ENCODE measurements at places on chromosomes 12 and 14.
A peak's percentile ranks its signal among the peaks of the same experiment; 100 is the strongest.

GRCh38 chr14:105090493-105091053, 25.3 kb upstream of the GPR132 start:
- DNase-seq = peak; percentile 90

- DNase-seq = no peak
These were observed 41.7 kb upstream of the PRIMA1 start for GRCh38 chr14:93829839-93830481.

GRCh38 chr14:52063052-52063462, 5.8 kb downstream of the NID2 start:
- no peak for DNase-seq

GRCh38 chr12:13194401-13195110, 2.0 kb upstream of the EMP1 start:
- DNase-seq = peak; percentile 79

- DNase-seq = peak; percentile 51
These were observed 13.5 kb downstream of the CPSF2 start for GRCh38 chr14:92135269-92135668.

DNA sequence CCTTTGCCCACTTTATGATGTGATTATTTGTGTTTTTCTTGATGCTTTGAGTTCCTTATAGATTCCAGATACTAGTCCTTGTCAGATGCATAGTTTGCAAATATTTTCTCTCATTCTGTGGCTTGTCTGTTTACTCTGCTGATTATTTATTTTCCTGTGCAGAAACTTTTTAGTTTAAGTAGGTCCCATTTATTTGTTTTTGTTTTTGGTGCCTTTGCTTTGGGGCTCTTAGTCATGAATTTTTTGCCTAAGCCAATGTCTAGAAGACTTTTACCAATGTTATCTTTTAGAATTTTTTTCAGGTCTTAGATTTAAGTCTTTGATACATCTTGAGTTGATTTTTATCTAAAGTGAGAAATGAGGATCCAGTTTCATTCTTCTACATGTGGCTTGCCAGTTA, 667.3 kb downstream of the SLC16A7 start:
- DNase-seq = no peak

DNA sequence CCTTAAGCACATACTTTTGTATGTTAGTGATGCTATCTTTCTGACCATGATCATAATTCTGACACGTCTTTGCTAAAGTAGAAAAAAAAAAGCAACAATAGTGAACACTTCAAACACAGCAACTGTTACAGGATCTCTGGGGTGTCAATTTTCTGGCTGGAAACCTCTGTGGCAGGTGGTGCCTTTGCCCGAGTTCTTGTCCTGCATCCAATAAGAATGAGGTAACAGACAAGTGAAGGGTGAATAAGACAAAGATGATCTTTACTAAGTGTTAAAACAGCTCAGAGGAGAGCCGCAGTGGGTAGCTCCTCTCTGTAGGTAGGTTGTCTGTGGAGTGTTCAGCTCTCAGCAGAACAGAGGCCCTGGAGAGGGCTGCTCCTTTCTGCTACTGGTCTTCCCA, 20.9 kb upstream of the PLBD1 start:
- DNase-seq = no peak

- no peak for DNase-seq
These were observed 45.5 kb downstream of the YEATS4 start for GRCh38 chr12:69404851-69405565.

- peak; percentile 17 for DNase-seq
These were observed 15.9 kb downstream of the KCTD10 start for GRCh38 chr12:109461049-109461845.

GRCh38 chr14:55309761-55310365, 38.6 kb downstream of the FBXO34 start:
- DNase-seq = no peak
